ENCODE measurements at places on chromosomes 16 and 17.

DNA sequence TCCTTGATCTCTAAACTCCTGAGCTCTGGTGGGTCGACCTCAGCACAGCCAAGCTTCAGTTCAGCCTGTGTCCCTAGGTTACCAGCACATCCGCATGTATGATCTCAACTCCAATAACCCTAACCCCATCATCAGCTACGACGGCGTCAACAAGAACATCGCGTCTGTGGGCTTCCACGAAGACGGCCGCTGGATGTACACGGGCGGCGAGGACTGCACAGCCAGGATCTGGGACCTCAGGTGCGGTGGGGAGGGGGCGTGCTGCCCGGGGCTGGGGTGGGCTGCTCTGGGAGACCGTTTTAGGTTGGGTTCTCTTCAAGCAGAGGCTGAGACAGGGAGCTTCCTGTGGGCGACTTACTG, 1.1 kb downstream of the MLST8 start:
- no peak for DNase-seq

- DNase-seq = peak; percentile 84
These were observed 141.0 kb upstream of the KCNJ18 start for GRCh38 chr17:21551081-21551881.

GRCh38 chr16:12314653-12315185, 338.2 kb downstream of the SNX29 start:
- DNase-seq = no peak

DNA sequence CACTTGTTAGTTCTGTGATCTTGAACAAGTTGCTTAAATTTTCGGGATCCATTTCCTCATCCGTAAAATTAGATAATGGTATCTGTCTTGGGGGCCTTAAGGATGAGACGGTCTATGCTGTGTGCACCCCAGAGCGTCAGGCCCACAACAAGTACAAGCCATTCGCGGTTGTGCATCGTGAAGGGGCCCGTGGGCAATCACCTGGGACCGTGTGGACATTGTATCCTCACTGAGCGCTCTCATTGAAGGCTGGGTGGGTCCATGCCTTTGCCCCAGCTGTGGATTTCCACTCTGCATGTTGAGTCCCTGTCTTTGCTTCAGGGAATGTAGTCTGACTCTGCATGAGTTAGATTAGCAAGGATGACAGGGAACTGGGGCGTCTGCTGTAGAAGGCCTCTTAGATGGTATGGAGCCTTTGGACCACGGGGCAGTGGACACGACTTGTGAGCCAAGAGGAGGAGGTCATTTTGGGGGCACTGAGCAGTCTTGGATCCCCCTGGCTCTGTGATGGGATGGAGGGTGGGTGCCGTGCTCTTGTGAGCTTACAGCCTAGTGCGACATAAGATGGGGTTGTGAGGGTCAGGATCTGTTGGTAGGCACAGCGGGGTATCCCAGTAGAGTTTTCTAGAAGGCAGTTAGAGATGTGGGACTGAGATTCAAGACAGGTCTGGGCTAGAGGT, 89.5 kb downstream of the SNX29 start:
- no peak for DNase-seq

DNA sequence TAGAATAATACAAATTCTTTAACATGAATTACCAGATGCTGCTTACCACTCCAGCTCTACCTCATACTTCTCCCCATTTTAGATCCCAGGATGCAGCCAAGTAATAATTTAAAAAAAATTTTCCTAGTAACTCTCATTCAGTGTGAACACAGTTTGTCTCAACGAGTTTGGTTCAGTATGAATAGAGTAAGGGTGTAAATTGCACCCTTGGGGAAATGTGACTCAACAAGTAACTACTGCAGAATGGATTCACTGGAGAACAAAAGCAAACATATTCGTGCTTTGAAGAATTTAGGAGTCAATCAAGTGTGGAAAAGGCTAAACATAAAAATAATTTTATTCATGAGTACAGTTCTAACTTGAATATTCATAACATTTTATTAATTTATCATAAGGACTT, 23.0 kb downstream of the KCNJ16 start:
- no peak for DNase-seq

DNA sequence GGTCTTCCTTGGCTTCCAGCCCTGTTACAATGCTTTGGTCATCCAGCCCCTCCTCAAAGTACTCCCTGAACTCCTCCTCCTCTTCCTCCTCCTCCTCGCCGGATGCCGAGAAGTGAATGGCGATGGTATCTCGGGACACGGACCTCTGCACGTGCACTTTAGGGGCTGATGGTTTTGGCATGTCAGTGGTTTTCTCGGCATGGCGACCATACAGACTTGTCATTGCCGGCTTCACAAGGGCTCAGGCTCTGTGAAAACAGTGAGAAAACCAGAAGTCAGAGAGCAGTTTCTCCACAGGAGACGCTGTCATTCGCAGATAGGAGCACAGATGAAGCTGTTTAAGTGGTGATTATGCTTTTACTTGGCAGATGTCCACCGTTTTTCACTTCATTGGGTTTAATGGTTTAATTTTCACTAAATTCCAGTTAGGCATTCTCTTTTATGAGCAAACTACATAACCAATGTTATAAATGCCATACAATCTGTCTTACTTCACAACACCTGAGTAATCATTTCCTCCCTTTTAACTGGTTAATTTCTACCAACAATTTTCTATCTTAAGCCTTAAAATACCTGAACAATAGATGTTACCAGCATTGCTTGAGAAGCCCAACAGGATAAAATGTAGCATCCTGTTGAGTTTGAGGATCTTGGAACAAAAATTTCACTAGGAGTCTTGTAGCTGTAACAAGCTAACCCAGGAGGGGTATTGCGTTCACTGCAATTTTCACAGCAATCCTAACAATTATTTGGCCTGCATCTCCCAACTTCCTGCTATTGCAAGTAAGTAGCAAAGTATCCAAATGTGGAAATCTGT, 48.9 kb downstream of the TEX2 start:
- DNase-seq = no peak

DNA sequence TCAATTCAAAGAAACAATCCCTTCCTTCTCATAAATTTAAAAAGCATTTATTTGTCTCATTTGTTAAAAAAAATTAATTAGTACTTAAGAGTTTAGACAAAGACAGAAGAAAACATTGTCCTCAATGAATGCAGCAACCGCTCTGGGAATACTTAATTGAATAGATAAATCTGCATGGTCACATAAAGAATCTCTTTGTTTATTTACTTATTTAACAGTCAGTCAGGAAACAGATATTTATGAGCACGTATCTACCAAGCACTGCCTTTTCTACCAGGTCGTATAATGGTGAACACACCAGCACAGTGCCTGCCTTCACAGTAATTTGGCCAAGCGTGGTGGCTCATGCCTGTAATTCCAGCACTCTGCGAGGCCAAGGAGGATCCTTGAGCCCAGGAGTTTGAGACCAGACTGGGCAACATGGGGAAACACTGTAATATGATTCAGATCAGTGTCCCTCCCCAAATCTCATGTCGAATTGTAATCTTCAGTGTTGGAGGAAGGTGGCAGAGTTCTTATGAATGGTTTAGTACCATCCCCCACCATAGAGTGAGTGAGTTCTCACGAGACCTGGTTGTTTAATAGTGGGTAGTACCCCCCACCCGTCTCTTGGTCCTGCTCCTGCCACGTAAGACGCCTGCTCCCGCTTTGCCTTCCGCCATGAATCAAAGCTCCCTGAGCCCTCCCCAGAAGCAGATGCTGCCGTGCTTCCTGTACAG, 8.1 kb downstream of the WIPI1 start:
- DNase-seq = no peak

- peak; percentile 47 for DNase-seq
These were observed 616 bp downstream of the ACTG1 start for GRCh38 chr17:81511804-81512561.

GRCh38 chr17:31724619-31725018, 134.4 kb downstream of the COPRS start:
- DNase-seq = no peak

- DNase-seq = no peak
These were observed 45.3 kb downstream of the BRD7 start for GRCh38 chr16:50323335-50324011.

- DNase-seq = peak; percentile 78
These were observed 13.0 kb downstream of the ENGASE start for GRCh38 chr17:79087428-79088143.

GRCh38 chr17:43949781-43950180, 4.0 kb downstream of the PYY start:
- no peak for DNase-seq

DNA sequence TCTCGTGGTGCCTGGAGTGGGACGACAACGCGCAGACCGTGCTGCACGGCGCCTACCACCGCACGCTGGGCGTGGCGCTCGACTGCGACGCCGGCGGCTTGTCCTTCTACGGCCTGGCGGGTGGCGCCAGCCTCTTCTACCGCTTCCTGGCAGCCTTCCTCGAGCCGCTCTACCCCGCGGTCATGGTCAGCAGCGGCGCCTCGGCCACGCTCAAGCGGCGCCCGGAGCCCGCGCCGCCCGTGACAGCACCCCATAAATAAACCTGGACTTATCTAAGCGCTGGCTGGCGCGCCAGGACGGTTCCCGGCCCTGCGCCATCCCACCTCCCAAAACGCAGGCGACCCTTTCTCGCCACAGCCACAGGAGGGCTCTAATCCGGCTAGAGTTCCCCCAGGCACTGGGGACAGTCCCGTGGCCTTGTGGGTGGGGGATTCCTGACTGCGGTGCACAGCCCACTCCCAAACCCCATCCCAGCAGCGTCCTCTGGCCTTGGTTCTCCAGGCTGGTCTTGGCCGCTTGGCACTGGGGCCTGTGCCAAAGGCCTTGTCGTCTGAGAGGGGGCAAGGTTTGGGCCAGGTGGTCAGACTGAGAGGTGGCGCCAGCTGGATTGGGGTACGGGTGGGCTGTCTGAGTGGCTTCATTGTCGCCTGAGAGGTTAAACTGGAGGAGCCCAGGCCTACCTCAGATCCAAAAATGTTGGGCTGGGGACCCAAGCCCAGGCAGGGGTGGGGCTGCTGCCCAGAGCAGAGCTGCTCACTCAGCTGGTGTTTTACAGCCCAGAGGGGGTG, 10.1 kb upstream of the SLC16A5 start:
- peak; percentile 51 for DNase-seq

All from stimulated activated CD4-positive, alpha-beta T cell treated with anti-CD3 and anti-CD28 coated beads, Interleukin-12 subunit alpha, Interleukin-12 subunit beta, amount 100 ng/mL, for 4 hours (primary cell).